ENCODE measurements at places on chromosomes 12 and 14.

- DNase-seq = no peak
Measured at GRCh38 chr14:78902010-78902623, 731.9 kb downstream of the NRXN3 start.

GRCh38 chr14:102568115-102568614, 24.3 kb upstream of the RCOR1 start:
- DNase-seq = no peak

DNA sequence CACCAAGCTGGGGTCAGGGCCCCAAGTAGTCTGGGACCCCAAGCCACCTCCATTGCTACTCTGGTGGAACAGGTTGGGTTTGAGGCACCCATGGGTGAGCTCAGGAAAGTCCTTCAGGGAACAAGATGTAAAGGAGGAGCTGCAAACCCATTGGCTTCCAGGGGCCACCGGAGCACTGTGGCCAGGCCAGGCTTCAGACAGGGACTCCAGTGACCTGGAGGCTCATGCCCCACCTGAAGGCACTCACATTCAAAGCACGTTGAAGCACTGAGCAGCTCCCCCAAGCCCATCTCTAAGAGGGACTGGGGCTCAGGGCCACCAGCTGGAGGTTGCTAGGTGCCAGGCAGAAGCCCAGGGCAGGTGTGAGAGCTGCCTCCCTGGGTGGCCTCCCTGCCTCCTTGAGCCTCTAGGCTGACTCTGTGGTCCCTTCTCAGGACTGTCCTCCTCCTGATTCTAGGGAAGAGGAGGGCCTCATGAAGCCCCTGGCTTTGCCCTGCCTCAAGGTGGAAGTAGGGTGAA, 49.1 kb downstream of the FAM222A start:
- no peak for DNase-seq

DNA sequence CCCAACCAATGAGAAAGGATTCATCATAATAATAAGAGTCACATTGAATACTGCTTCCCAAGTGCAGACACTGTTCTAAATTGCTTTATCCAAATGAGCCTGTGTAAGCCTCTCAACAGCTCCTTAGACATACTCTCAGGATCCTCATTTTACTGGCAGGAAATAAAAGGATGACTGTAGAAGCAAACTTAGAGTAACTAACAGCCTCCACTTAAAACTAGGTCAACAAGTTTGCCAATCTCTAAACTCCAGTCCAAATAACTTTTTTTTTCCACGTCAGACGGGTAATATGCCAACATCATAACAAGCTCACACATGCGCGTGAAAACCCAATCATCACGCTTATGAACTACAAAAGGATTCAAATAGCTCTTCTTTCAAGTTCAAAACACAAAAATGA, 15.3 kb upstream of the DPF3 start:
- DNase-seq = no peak

DNA sequence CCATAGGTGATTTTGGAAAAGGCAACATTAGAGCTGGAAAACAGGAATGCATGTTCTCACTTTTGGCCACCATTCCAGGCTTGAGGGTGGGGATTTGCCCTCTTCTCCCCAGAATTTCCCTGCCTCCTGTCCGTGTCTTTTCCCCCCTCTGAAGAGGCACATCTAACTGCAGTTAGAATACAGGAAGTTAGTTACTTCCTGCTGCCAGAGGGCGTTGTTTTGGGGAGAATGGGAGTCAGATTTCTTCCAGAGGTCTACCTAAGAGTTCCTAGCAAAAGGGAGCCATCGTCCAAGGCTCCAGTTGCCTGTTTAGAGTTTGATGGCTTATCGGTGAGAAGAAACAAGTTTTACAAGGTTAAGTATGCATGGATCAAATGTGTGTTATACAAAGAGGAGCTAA, 112.8 kb upstream of the IGF1 start:
- DNase-seq = no peak

DNA sequence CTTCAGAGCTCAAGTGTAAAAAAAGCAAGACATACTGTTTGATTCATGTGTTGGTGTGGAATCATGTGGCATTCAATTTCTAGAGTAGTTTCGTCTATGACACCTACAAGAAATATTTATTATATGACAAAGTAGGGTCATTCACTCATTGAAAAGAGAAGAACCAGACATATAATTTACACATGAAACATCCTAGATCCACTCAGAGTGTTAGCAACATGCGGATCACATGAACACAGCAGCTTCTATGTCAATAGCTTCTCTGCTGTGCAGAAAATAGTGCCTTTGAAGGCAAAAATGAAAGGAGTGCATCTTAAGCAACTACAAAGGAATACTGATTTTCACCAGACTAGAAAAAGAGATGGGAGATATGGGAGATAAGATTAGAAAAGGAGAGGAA, 569.8 kb downstream of the RPS29 start:
- DNase-seq = no peak

- DNase-seq = no peak
Measured at GRCh38 chr14:100988411-100988900, 84.9 kb upstream of the RTL1 start.

DNA sequence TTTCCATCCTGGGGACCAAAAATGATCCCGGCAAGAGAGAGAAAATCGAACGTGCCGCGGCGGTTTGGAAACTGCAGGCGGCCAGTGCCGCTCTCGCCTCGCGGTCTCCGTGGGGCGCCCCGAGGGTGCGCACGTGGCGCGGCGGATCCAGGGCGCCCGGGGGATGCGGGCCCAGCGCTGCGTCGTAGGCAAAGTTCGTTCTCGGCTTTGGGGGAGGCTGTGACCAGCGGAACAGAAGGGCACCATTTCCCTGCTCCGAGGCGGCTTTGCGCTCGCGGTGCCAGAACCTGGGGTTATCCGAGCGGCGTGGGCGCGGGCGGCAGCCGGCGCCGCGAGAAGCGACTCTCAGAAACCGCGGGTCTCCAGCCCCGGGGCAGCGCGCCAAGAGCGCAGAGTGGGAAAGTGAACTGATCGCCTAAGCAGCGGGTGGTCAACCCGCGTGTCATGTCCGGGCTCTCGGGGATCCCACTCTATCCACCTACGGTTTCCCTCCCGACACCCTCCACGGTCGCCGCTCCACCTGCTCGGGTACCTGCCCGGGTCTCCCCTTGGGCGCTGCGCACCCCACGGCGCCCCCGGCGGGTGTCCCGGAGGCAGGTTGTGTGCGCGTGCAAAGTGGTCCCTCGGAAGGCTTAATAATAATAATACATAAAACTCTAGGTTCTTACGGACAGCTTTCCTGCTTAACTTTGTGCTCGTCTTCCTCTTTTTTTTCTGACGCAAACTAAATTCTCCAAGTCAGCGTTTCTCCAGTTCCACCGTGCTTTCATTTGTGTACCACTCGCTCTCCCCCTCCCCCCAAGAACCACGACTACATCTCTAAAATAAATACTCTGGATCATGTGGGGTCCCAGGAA, 1.2 kb downstream of the ESRRB start:
- no peak for DNase-seq

DNA sequence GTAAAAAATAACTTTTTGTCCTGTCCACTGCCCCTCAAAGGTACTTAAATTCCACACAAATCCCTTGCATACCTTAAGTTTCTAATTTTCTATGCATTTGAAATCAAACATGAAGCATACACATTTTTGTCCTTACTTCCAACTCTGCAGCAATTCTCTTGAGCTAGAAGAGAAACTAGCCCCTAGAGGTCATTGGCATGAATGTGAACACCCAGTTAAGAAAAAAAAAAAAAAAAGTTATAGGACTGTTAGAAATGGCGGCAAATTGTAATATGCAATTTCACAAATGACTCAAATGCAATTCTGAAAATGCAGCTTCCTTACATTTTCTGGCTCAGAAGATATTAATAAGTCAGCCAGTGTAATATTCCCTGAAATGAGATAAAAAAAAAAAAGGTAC, 4.6 kb upstream of the ESR2 start:
- no peak for DNase-seq

- DNase-seq = no peak
Measured at GRCh38 chr14:75242546-75243273, 35.9 kb upstream of the FOS start.

- DNase-seq = no peak
Measured at GRCh38 chr12:77058740-77059139, 6.6 kb downstream of the E2F7 start.

- no peak for DNase-seq
Measured at GRCh38 chr12:111174251-111174960, 194.5 kb downstream of the PHETA1 start.
